K562 (cell line): ENCODE measurements at places on chromosomes 4 and X. TPM values are rescaled to one million over a fixed set of nuclear protein-coding genes. Genes with fewer than 3 reads are reported as not detected.

Gene SUPT20HL1
- total RNA-seq = not detected in 2 replicates

Gene EDA2R
- not detected in 2 replicates for total RNA-seq

Gene PDCL2
- total RNA-seq = 1.2 and 1.7 TPM in 2 replicates

Gene SPON2
- total RNA-seq = 1.4 and 1.8 TPM in 2 replicates

Gene PABPC5
- total RNA-seq = not detected in 2 replicates

Gene SATL1
- total RNA-seq = 0.07 TPM in 1 of 2 replicates, not detected in the other

Gene SSX4B
- 3.0 TPM in 2 replicates for total RNA-seq

Gene TMEM175
- 13.8 and 16.9 TPM in 2 replicates for total RNA-seq

Gene TLR1
- total RNA-seq = 0.25 and 0.29 TPM in 2 replicates

Gene RBM47
- total RNA-seq = 6.4 and 8.9 TPM in 2 replicates

Gene INTU
- 3.9 and 4.2 TPM in 2 replicates for total RNA-seq

Gene CPE
- 0.16 and 0.22 TPM in 2 replicates for total RNA-seq

Gene OTUD4
- total RNA-seq = 25.7 and 27.5 TPM in 2 replicates

Gene SH3TC1
- 1.1 and 2.1 TPM in 2 replicates for total RNA-seq

Gene MAGEC1
- 36.9 and 37.0 TPM in 2 replicates for total RNA-seq

Gene F8A2
- 0.27 TPM in 1 of 2 replicates, not detected in the other for total RNA-seq

Gene MAGEB16
- total RNA-seq = 0.55 and 0.60 TPM in 2 replicates

Gene ZNF827
- total RNA-seq = 0.13 and 0.40 TPM in 2 replicates

Gene SPANXA1
- not detected in 2 replicates for total RNA-seq

Gene ADH1A
- not detected in 2 replicates for total RNA-seq

Gene VCX
- 9.0 and 11.9 TPM in 2 replicates for total RNA-seq

Gene RS1
- not detected in 2 replicates for total RNA-seq
